ENCODE measurements at places on chromosomes 1 and 21.

GRCh38 chr1:94832446-94832845, 12.3 kb downstream of the SLC44A3 start:
- no peak for DNase-seq

GRCh38 chr1:165539306-165539705, 4.5 kb upstream of the LRRC52 start:
- DNase-seq, result no peak

DNA sequence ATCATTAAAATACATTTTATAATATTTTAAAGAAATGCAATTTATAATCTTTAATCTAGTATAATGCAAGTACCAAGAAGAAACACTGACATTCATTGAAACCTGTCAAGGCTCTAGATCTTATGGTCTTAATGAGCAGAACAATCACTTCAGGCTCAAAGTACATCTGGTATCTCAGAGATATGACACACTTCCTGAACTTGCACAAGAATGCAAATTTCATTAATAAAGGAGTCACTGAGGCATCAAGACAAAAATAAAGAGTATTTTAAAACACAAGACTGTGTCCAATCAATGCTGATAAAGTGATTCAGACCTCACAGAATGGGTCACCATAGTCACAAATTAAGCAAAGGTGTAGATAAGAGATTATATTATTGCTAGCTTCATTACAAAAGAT, 178.1 kb downstream of the AK5 start:
- DNase-seq, result no peak

GRCh38 chr1:37930246-37931101, 16.4 kb downstream of the INPP5B start:
- no peak for DNase-seq

DNA sequence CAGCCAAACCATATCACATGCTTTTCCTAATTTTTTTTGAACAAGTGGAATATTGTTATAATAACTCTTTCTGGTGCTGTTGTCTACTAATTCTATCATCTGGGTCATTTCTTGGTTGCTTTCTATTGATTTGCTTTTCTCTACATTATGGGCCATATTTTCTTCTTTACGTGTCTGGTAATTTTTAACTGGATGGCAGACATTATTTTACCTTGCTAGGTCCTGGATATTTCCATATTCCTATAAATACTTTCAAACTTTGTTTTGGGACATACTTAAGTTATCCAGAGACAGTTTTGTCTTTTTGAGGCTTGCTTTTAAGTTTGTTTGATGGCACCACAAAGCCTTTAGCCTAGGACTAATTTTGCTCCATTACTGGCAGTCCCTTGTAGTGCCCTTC, 11.3 kb downstream of the HS2ST1 start:
- DNase-seq, result no peak

GRCh38 chr1:200368556-200368955, 41.3 kb downstream of the ZNF281 start:
- no peak for DNase-seq

DNA sequence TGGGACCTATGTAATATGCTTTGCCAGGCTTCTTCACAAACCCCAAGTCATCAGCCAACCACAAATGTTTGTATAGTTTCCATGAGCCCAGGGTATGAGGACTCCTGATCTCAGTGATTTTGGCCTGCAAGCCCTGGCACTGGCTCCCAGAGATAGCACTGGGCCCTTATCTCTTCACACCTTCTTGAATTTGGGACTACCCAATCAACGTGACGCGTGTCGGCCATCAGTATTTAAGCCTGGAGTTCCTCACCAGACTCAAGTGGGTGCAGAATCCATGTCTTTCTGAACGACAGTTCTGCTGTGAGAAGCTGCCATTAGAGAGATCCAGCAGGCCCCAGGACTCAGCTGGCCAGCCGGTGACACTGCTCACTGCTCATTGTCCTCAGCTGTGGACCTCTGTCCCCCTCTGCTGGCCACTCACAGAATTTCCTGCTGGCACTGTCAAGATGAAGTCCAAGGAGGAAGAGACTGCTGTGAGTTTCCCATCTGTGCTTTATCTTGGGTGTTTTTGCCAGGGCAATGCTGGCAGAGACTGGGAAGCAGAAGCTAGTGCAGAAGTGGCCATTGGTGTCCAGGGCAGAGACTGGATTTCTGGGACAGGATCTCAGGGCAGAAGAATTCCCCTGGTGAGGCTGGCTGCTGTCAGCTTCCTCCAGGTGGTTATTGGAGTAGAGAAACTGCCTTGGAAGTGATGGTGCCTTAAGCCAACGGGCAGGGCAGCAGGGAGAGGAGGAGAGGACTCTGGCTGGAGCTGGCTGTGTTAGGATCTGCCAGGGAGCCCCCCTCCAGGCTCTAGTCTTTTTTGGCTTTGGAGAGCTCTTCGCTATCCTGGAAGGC, 28.4 kb downstream of the TMCC2 start:
- DNase-seq, result peak; percentile 87

GRCh38 chr1:230641346-230641745, 935 bp upstream of the COG2 start:
- DNase-seq, result no peak

DNA sequence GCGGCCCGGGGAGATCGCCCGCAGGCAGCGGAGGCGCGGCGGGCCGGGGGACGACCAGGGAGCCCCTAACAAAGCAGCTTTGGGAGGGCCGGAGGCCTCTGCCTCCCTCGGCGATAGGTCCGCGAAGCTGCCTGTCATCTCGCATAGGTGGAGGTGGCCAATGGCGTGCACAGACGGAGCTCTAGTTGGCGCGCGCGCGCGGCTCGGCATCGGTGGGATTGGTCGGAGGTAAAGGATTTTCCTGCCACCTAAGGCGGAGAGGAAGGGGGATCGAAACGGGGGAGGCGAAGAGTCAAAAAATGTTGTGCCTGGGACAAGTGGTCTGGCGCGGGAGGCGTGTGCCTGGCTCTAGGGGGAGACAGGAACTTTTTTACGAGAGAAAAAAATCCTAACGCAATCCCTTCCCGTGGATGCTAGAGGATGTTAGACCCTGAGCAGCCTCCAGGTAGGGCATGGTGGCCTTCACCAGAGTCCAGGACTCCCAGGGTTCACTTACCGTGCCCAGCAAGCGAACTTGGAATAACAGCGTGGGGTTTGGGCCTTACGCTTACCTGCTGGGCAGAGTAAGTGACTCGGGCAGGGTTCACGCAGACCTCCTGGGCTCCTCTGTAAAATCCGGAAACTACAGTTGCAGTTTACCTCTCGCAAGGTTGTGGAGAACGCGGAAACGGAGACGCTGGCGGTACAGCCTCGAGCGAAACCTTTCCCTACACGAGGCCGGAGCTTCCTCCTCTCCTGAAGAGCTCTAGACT, 99.9 kb upstream of the SOD1 start:
- peak; percentile 98 for DNase-seq

GRCh38 chr1:228091084-228091483, 8.6 kb downstream of the ARF1 start:
- no peak for DNase-seq

DNA sequence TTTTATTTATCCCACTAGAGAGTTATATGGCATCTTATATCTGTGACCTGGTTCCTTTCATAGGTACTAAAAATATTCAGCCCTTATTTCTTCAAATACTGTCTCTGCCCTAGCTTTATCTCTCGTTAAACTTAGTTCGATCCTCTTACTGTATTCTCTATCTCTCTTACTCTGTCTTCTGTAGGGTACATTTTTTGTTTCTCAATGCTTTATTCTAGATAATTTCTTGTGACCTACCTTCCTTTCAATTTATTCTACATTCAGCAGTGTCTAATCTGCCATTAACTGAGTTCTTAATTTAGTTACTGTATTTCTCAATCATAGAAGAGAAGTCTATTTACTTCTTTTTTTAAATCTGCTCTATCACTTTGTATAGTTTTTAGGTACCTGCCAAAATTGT, 1.8 kb upstream of the ZFP69 start:
- DNase-seq, result no peak

DNA sequence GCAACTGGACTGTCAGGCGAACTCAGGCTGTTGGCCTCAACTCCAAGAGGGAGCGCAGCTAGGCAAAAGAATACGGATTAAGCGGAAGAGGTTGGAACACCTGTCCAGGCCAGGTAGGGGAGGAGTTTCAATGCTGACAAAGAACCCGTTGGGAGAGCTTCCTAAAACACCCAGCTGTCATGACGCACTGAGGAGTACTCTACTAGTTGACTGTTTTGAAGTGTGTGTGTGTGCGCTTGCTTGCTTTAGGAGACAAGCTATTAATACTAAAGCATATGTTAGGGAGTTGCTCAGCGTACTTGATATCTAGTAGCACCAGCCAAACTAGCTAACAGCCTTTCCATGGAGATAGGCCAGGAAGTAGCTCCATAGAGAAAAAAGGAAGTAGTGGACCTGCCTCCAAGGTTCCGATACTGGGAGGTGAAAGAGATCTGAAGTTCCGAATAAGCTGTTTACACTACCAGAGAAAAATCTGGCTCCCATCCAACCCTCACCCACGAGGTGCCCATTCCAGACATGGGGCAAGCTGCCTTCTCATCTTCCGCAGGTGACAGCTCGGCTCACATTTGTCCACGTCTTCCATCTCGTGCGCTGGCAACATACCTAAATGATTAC, 974 bp upstream of the FNBP1L start:
- no peak for DNase-seq

GRCh38 chr21:28641731-28642130, 350.9 kb downstream of the LTN1 start:
- no peak for DNase-seq

DNA sequence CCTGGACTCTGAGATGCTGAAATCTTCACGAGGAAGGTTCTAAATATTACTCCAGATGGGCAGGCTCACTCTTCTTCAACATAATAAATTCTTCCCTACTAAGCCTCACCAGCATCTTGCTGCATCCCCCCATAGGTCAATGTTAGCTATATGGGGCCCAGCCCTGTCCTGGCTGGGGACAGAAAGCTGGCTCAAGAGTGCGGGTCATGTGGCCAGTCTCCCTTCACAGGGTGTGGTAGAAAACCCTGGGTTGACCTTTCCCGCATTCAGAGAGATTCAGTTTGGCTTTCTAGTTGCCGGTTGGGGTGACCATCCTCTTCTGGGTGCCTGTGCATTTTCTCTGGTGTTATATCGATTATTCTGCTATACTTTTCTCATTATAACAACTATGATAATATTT, 19.8 kb upstream of the KPRP start:
- DNase-seq, result no peak

DNA sequence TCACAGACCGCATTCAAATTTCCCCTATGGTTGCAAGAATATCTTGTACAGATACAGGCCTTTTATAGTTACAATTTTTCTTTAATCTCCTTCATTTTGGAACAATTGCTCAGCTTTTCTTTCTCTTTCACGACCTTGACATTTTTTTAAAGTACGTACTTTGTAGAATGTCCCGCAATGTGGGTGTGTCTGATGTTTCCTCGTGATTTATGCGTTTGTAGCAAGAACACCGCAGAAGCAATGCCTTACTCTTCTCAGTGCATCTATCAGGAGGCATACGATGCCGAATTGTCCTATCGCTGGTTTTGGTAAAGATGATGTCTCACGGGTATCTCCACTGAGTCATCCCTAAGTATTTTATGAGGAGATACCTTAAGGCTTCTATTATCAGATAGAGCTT, 76.9 kb upstream of the RALGPS2 start:
- DNase-seq, result no peak

GRCh38 chr1:66778969-66779368, 22.1 kb downstream of the INSL5 start:
- DNase-seq, result no peak

DNA sequence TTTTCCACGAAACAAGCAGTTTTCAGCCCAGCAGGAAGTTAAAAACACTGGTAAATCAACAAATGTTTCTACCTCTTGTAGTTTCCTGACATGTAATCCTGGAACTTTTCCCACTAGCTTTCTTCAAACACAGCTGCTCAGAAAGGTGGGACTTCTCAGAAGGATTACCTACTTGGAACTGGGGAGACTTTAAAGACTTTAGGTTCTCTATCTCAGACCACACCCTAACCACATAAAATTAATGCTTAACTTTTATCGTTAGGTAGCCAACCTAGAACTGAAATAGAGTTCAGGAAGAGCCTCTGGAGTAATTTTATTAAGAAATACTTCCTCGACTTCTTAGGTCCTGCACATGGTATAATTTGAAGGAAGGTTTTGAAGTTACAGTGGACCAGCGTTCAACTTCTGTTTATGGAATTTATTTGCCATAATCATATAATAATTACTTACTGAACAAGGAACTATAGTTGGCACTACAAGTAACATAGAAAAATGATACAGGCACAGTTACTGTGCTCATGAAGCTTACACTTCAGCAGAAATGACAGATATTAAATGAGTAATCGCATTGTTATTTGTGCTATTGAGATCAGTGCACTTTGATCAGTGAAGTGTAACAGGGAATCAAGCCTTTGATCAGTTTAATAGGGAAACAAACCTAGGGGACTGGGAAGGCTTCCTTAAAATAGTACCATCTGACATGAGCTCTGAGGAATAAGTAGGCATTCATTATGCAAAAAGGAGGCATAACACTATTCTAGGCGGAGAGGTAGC, at the start of gene BCL2L15:
TSS of gene BCL2L15 (minus strand) at position 180 of the 774 bp plus-strand sequence. CDS start 206 bp downstream, outside the sequence.
- no peak for DNase-seq

DNA sequence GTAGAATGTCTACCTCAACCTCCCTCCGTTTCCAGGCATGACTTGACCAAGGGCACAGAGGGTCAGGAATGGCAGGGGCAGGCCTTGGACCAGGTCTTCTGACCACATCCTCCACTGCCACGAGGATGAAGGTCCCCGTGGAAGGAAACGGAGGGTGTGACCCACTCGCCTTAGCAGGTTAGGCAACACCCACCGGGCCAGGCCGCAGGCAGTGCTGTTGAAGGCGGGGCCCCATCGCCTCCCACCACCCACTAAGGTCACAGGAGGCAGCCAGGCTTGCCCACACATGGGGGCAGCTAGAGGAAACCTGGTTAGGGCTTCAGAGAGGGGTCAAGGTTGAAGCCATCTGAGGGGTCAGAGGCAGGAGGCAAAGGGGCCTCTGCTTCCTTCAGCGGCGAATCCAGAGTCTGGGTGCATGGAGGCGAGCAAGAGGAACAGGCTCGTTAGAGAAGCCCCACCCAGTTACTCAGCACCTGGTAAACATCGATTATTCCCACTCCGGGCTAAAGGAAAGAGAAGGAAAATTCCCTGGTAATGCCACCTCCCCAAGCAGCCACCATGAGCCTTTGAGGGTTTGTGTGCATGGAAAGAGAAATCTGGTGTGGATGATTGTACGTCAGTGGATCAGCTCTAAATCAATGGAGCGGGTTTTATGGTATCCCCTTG, 37.0 kb downstream of the RIPK4 start:
- DNase-seq, result no peak

- no peak for DNase-seq
These were observed 57.3 kb downstream of the SYF2 start for GRCh38 chr1:25174730-25175612.

DNA sequence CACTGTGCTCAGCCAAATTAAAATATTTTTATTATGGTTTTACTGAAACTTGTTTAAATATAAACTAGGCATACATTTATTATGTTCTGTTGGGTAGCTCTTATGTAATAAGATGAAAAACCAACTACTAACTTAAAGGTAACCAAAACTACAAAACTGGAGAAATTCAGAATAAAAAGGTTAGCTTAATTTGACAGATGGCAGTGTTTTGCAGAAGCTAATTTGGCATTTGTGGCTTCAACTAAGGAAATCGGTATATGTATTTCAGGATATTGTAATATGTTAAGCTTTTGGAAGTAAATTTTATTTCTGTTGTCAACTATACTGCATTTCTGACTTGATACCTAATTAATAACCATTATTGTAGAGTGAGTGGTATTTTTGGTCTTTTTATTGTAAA, 18.8 kb downstream of the USP25 start:
- no peak for DNase-seq

All from D341Med (cell line).